ENCODE measurements at places on chromosomes 7 and 10.

GRCh38 chr10:95537542-95537927, 23.6 kb downstream of the SORBS1 start:
- DNase-seq = no peak

DNA sequence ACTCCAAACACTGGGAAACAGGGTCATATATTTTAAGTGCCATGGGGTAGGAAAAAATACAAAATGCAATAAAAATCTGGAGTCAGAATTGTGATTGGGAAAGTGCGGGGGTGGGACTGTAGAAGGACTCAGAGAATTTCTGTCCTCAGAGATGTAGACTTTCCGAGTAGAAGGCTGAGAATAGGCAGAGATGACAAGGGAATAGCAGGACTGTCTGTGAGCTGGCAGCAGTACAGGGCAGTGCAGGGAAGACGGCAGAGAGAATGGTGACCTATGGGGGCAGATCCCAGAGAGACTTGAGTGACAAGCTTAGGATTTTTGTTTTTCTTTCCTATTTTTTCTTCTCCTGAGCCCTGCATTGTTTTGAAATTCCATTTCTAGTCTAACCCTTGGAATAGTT, 127.6 kb downstream of the SLC16A9 start:
- DNase-seq = no peak

DNA sequence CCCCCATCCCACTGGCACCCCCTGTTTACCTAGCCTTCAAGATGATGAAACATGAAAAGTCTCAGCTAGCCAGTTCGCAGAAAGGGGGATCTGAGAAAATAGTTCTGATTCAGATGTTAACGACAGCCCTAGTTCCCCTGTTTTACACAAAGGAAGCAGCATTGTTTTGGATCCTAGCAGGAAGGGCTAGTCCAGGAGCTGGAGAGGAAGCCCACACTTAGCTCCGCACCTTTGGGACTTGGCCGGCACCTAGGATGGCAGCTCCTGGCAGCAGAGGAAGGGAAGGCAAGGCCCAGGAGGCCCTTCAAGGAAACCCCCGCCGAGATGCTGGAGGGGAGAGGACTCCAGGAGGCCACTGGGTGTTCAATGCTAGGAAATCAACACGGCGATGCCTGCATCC, 29.0 kb upstream of the MGMT start:
- no peak for DNase-seq

DNA sequence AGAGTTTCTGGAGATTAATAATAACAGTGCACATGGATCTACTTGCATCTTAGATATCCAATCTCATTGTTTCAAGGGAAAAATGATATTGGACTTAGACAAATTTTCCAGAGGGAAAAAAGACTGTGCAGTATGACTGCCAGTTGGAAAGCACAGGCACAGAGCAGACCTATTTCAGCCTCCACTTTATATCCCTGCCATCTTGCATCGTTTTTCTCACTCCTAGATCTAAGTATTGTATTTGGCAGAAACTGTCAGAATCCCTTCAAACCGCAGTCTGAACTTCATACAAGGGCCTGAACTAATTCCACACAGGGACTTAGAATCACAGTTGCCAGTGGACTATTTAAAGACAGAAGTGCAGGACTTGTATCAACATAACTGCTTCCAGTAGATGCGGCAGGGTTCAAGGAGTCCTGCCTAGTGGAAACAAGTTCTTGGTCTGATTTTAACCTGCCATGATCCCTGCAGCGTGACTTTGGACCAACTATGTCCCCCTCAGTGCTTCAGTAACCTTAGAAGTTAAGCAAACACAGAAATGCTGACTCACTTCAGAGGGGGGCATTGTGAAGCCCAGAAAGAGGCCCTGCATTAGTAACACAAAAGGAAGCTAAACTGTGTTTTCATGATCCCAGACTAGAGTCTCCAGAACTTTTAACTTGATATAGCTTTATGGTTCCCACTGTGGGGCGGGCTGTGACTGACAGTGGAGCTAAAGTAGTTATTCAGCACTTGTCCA, 95.7 kb upstream of the PALS2 start:
- peak; percentile 27 for DNase-seq

GRCh38 chr10:86372784-86373239, 6.2 kb upstream of the GRID1 start:
- peak; percentile 6 for DNase-seq

DNA sequence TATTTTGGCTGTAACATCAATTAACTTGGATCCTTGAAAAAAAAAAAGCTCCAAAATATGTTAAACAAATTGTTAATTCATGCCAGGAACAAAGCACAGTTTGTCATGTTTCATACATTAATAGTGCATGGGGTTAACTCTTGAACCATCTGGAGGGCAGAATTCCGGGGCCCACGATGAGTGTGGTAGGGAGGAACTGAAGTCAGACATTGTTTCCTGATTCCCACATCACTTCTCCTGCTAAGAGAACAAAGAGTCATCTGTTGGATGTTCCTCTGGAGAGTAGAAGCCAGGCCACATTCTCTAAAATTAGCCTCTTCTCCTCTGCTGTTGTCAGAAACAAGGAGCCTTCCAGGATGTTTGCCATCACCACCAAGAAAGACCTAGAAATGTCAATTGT, 54.6 kb downstream of the TMEM178B start:
- DNase-seq = no peak

DNA sequence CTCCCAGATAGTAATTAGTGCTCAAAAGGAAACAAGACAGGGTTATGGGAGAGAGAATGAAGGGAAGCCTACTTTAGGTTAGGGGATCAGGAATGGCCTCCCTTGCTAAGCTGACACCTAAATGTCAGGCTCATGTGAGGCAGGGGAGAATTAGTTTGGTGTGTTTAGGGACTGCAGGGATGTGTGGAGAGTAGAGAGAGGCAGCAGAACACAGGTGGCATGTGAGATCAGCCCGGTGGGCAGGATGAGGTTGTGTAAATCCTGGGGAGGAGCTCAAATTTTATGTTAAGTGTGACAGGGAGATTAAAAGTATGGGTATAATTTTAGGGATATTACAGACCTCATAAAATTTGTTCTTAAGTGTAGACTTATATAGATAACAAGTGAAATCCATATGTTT, 56.2 kb upstream of the ZNF438 start:
- no peak for DNase-seq

- no peak for DNase-seq
Measured at GRCh38 chr7:74149603-74150002, 24.6 kb upstream of the EIF4H start.

DNA sequence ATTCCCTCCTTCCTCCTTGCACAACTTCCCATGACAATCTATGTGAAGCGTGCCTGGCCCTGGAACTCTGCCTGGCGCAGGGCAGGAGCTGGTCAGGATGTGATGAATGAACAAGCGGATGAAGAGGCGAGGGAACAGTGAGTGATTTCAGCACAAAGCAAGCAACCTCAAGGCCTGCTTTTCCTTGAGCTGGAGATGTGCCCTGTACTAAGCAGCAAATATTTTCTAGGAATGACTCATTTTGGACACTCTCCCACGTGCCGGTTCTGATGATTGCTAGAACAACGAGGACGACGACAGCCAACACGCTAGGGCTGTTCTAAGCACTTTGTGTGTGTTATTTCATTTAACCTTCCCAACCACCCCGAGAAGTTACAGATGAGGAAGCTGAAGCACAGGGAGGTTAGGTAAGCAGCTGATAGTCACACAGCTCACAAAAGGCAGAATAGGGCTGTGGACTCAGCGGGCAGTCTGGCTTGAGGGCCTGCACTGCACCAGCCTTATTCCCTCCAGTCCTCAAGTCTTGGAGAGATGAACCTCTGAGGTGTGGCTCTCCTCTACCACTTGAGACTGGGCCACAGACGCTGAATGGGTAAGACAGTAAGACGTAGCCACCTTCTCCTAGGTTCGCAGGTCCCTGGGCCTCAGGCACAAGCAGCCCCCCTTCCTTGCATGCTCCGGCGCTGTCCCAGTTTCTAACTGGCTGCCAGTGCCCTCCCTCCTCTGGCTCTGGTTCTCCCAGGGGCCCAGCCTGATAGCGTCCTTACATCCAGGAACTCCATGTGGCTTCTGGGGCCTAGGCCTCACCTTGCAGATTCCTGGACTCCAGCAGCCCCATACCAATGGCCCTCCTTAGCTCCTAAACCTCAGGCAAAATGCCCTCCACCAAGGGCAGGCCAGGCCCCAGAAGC, 59.0 kb downstream of the YKT6 start:
- no peak for DNase-seq

- DNase-seq = no peak
Measured at GRCh38 chr10:116197946-116198675, 74.9 kb downstream of the GFRA1 start.

- no peak for DNase-seq
Measured at GRCh38 chr7:142528608-142529408, 220.5 kb upstream of the PRSS1 start.

DNA sequence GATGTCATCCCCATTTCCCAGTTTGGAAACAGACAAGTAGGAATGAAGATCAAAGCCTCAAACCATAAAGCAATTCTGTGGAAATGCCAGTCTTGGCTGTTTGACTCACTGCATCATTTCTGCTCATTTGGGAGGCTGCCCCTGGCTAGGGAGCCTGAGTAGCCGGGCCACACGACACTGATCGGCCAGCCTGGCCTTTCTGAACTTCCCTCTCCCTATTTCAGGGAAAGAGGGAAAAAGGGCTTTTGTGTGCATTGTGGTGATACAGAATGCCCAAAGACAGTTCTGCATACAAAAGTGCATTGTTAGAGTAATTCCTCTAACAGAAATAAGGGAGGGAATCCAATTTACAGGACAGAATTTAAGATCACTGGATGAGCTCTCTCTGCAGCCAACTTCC, 41.7 kb upstream of the OPALIN start:
- no peak for DNase-seq

DNA sequence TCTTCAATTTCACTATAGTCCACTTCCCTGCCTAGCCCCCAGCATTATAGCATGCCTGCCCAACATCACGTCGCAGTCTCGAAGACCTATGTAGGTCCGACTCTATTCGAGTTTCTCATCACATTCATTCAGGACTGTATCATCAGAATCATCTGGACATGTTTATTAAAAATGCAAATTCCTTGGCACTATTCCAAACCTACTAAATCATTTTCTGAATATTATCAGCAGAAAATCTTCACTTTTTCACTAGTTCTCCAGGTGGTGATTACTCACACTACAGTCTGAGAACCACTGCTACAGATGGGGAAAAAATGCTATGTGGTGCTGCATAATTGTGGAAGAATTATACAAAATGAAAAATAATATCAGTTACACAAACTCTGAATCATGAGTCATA, 29.3 kb upstream of the ETV1 start:
- DNase-seq = no peak

GRCh38 chr10:68756246-68756645, 35.2 kb downstream of the CCAR1 start:
- DNase-seq = no peak

- no peak for DNase-seq
Measured at GRCh38 chr10:34522546-34522945, 292.6 kb downstream of the PARD3 start.

GRCh38 chr10:6173203-6173602, 29.5 kb upstream of the PFKFB3 start:
- peak; percentile 66 for DNase-seq

GRCh38 chr7:90594751-90595317, 1.3 kb upstream of the CDK14 start:
- DNase-seq = peak; percentile 26

DNA sequence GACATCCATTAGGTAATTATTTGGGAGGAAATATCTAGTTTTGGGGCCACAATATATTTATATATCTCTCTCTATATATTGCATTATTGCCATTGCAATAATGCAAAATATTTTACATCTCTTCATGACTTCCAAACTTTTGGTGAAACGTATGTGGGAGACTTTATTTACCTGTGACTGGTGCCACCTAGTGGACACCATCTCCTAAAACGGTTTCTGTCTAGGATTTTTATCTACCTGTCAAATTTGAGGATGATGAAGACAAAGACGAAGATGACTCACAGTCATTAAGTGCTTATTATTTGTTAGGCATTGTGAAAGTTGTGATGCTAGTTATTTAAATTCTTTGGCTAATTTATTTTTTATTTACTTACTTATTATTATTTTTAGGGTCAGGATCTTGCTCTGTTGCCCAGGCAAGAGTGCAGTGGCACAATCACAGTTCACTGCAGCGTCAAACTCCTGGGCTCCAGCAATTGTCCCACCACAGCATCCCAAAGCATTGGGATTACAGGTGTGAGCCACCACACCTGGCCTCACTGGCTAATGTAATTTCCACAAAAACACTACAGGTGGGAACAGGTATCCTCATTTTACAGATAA, 18.7 kb upstream of the CBLL1 start:
- DNase-seq = peak; percentile 22

DNA sequence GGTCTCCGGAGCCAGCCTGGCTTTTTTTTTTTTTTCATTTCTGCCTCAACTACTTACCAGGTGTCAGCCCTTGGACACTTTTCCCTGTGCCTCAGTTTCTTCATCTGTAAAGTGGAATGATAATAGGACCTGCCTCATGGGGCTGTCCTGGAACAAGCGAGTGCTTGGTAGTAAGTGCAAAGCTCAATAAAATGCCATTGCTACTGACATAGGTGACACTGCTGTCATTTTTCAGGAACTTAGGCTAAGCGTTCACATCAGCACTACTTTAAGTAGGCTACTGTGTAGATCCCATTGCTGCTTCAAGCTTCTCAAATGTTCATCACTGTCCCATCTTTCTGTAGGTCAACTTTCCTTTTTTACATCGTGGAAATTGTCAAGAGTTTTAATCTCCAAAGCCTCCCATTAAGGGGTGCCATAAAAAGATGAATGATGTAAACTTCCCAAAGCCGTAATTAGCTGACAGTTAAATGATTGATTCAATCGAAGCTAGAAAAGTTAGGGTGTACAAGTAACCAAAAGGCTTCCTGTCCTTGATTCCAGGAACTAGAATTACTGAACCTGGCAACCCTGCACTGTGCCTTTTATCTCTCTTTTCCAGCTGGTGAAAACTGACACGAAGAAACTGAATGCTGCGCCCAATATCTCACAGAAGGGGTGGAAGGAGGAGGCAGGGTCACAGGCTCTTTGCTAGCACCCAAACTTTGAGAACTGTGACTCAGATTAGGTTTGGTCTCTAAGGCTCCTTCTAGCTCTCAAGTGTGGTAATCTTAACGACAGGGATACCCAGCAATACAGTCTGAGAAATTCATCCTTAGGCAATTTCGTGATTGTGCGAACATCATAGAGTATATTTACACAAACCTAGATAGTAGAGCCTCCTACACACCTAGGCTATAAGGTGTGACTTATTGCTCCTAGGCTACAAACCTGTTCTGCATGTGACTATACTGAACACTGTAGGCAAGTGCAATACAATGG, 861 bp upstream of the USP6NL start:
- DNase-seq = no peak

- DNase-seq = no peak
Measured at GRCh38 chr10:97564776-97565175, 7.8 kb upstream of the ANKRD2 start.

- no peak for DNase-seq
Measured at GRCh38 chr7:137978464-137979237, 23.2 kb downstream of the CREB3L2 start.

DNA sequence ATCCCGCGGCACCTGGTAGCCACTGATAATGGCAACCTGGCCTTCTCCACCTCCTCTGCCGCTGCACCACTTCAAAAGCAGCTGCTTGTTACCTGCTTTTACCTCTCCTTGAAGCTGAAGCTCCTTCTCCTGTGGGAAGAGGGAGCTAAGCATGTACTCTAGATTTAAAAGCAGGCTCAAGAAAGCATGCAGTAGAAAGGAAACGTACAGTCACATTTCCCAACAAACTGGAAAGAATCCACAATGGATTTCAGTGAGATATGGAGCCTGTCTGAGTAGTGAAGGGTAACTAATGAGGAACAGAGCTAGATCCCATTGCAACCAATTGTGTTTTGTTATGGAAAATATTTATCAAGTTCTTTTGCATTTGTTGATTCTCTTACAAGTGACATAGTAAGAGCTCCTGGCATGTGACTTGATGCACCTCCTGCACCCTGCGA, 457.4 kb upstream of the GALNT17 start:
- no peak for DNase-seq
